ENCODE measurements at places on chromosomes 1 and 21. TPM values are rescaled to one million over a fixed set of nuclear protein-coding genes. Genes with fewer than 3 reads are reported as not detected.

RASSF5 gene
- polyA plus RNA-seq, result 116 TPM

ATP6V1G3 gene
- polyA plus RNA-seq, result not detected

SMCP gene
- polyA plus RNA-seq, result not detected

TLR5 gene
- polyA plus RNA-seq, result 0.42 TPM

DNMT3L gene
- not detected for polyA plus RNA-seq

C1QA gene
- not detected for polyA plus RNA-seq

UQCRHL gene
- polyA plus RNA-seq, result 0.47 TPM

MPZ gene
- polyA plus RNA-seq, result not detected

NBL1 gene
- not detected for polyA plus RNA-seq

DNA sequence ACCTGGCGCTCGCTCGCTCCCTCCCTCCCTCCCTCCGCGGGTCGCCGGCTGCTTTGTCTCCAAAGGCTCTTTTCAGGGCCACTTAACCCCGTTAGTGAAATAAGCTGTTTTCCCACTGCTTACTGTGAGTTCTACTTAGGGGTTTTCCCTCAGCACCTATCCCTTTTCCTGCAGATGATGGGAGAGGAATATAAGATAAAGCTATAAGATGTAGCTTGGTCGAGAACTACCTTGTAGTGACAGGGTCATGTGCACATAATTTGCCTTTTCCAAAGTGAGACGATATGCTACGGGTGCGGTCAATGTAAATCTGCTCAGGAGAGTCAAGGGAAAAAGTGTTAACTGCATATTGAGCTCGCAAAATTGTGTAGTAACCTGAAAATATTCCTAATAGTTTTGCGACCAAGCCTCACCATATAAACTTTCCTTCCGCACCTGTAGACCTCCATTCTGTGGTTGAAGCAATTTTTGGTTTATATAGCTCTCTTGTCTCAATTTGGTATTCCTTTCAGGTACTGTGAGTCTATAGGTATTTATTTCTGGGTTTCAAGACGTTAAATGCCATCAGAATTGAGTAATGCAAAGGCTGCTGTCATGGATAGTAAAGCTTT, 55.8 kb upstream of the BOLA1 start:
- no peak for DNase-seq
- no peaks in the 10 kb centered on the region for H3K27me3 ChIP-seq
- peaks cover 9% of the 10 kb centered on the region for H3K36me3 ChIP-seq
- H3K4me1 ChIP-seq, result peaks cover 36% of the 10 kb centered on the region
- peak overlapping the region; percentile 94 for H3K27ac ChIP-seq
- peak overlapping the region; percentile 90 for H3K4me3 ChIP-seq

- H3K27ac ChIP-seq, result no peak overlapping the region
- no peak overlapping the region for H3K4me3 ChIP-seq
- no peaks in the 10 kb centered on the region for H3K4me1 ChIP-seq
- DNase-seq, result no peak
Measured at GRCh38 chr1:193264313-193265065, 78.1 kb upstream of the B3GALT2 start.

DNA sequence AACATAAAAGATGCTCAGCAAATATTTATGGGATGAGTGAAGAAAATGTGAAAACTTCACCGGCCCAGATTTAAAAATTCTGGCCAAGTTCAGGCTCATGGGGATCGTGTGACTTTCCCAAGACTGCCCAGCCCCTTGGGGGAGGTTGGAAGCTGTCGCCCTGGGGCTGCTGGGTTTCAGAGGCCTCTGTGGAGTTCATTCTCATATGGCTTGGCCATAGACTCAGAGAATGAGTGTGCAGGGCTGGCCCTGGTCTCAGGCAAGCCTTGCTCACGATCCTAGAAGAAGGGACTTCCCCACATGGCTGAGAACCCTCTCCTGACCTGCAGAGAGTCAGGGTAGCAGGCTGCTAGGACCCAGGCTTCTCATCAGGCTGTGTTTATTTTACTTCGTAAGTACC, 24.6 kb downstream of the PADI2 start:
- no peak overlapping the region for H3K27ac ChIP-seq
- no peaks in the 10 kb centered on the region for H3K27me3 ChIP-seq
- DNase-seq, result no peak
- H3K4me3 ChIP-seq, result no peak overlapping the region

GRCh38 chr1:57384901-57385300, 39.0 kb downstream of the DAB1 start:
- no peak overlapping the region for H3K4me3 ChIP-seq
- no peak overlapping the region for H3K27ac ChIP-seq
- H3K27me3 ChIP-seq, result peaks cover 12% of the 10 kb centered on the region
- no peaks in the 10 kb centered on the region for H3K4me1 ChIP-seq

DNA sequence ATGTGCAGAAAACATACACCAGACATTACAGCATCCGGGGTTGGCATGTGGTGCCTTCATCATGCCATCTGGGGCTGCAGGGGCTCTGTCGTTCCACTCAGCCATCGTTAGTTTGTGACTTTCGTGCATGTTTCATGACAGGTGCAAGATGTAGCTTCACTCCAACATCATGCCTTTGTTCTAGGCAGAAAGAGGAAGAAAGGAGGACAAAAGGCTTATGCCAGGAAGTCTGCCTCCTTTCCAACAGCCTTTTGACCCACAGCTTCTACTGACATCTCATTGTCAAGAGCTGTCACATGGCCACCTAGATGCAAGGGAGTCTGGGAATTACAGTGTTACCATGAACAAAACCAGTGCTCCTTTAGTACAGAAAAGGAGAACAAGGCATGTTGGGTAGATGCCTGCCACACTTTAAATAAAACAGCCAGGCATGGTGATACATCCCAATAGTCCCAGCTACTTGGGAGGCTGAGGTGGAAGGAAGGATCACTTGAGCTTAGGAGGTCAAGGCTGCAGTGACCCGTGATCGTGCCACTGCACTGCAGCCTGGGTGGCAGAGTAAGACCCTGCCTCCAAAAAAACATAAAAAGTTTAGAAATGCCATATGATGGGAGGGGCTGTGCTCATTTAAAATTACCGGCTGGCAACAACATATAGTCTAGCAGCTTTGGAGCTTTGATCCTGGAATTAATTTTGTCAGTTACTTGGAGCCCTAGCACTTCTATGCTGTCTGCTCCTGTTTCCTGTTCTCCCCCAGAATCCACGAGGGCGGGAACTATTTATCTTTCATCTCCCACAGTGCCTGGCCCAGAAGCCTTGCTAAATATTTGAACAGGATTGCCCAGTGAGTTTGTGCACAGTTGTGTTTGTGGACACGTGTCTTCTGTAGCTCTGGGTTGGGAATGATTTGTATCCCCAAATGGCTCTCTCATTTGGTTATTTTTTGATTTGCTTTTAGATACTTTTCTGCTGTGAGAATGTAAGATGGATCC, 7.4 kb downstream of the DOP1B start:
- DNase-seq, result no peak
- peak overlapping the region; percentile 47 for H3K4me3 ChIP-seq
- H3K27ac ChIP-seq, result no peak overlapping the region

DNA sequence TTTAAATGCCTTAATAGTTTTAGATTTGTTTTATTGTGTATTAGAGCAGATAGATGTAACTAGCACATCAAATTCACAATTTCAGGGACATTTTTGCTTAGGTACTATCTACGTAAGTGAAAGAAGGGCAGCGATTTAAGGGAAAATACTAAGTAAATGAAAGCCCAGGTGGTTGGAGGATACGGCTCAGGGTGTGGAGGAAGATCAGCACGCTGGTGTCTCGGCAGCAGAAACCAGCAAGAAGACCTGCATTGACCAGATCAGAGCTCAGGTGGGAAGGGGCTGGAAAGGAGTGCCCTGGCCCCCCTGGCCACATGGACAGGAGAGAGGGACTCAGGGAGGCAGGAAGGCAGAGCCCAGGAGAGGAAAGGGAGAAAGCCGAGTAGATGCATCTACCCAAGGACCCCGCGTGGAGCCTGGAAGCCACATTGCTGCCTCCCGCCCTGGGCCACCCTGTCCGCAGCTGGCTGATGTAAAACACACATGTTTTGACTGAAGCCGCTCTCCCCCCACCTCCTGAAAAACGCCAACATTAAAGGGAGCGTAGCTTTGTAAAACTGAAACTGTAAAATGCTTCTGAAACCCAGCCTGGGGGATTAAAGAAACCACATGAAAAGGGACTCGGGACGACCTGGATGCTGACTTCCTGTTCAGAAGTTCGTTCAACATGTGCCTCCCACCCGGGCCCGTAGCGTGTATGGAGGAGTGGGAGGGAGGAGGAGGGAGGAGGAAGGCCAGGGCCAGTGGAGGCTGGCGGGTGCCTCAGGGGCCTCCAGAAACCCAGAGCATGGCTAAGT, 72.6 kb upstream of the TARDBP start:
- peaks cover 36% of the 10 kb centered on the region for H3K4me1 ChIP-seq
- DNase-seq, result no peak
- peaks cover 57% of the 10 kb centered on the region for H3K27me3 ChIP-seq
- H3K36me3 ChIP-seq, result no peaks in the 10 kb centered on the region

DNA sequence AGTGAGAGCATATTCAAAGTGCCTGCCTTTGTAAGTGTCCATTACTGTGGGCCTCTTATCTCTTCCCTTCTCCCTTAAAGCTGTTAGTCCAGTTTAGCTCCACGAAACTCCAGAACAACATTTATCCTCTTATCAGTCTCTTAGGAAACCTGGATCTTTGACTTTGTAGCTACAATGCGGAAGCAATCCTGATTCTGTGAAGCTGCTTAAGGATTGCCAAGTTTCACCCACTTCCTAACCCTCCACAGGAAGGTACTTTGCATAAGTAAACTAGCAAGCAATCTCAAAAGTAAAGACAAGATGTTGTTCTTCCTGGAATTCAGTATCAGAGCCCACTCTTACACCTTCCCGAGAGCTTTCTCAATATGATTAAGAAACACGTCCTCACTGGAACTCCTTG, 164.9 kb upstream of the USP25 start:
- H3K4me1 ChIP-seq, result no peaks in the 10 kb centered on the region
- no peaks in the 10 kb centered on the region for H3K36me3 ChIP-seq
- no peak overlapping the region for H3K27ac ChIP-seq
- H3K27me3 ChIP-seq, result peaks cover 11% of the 10 kb centered on the region
- DNase-seq, result no peak

- peaks cover 5% of the 10 kb centered on the region for H3K4me1 ChIP-seq
- H3K4me3 ChIP-seq, result peak overlapping the region; percentile 45
- no peaks in the 10 kb centered on the region for H3K36me3 ChIP-seq
- H3K27me3 ChIP-seq, result peaks cover 11% of the 10 kb centered on the region
- no peak for DNase-seq
Measured at GRCh38 chr1:36084497-36085115, 712 bp downstream of the TEKT2 start.

DNA sequence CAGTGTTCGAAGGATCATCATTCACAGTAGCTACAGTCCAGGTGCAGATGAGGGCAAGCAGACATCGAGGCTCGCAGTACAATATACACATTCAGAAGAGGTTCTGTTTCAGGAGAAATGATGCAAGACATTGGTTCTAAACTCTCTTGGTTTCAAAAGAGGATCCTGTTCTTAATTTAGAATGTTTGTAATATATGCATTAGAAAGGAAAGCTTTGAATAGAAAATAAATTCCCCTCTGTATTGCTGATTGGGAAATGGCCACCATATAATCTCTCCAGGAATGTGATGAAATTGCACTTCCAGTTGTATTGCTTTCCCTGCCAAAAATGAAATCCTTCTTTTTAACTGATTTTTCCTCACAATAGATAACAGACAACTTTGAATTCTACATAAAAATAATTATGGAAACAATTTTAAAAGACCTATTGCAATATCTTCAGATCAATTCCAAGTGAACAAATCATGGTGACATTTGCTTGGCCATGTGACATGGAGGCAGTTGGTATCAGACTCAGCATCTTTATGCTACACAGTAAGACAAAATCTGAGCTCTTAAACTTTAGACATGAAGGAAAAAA, 27.6 kb upstream of the SIPA1L2 start:
- H3K27ac ChIP-seq, result no peak overlapping the region
- H3K36me3 ChIP-seq, result no peaks in the 10 kb centered on the region
- no peaks in the 10 kb centered on the region for H3K4me1 ChIP-seq
- H3K27me3 ChIP-seq, result no peaks in the 10 kb centered on the region

DNA sequence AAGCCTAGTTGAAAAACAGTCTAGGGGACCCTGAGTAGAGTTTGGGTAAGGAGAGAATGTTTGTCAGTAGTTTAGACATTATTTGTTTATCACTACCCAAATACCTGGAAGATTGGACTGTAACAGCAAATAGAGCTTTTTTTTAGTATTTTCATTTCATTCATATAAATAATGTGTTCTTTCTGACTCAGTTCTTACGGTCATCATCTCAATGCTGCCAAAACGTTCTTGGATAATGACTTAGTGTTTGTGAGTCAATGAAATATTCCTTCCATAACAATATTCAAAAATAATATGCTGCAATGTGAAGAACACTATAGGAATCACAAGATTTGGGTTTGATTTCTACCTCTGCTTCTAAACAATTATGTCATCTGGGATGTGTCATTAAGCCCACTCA, 400.0 kb upstream of the PKN2 start:
- peaks cover 18% of the 10 kb centered on the region for H3K27me3 ChIP-seq
- peaks cover 7% of the 10 kb centered on the region for H3K36me3 ChIP-seq
- H3K27ac ChIP-seq, result no peak overlapping the region
- H3K4me1 ChIP-seq, result no peaks in the 10 kb centered on the region

GRCh38 chr1:157803851-157804250, 16.1 kb downstream of the FCRL1 start:
- peaks cover 97% of the 10 kb centered on the region for H3K4me1 ChIP-seq
- peak overlapping the region; percentile 83 for H3K27ac ChIP-seq
- peak; percentile 31 for DNase-seq
- peaks cover 35% of the 10 kb centered on the region for H3K36me3 ChIP-seq
- H3K27me3 ChIP-seq, result no peaks in the 10 kb centered on the region
- peak overlapping the region; percentile 82 for H3K4me3 ChIP-seq

GRCh38 chr1:226862890-226863289, 7.5 kb upstream of the PSEN2 start:
- H3K27ac ChIP-seq, result no peak overlapping the region
- H3K27me3 ChIP-seq, result no peaks in the 10 kb centered on the region
- no peak overlapping the region for H3K4me3 ChIP-seq
- no peaks in the 10 kb centered on the region for H3K36me3 ChIP-seq
- no peak for DNase-seq
- H3K4me1 ChIP-seq, result no peaks in the 10 kb centered on the region

DNA sequence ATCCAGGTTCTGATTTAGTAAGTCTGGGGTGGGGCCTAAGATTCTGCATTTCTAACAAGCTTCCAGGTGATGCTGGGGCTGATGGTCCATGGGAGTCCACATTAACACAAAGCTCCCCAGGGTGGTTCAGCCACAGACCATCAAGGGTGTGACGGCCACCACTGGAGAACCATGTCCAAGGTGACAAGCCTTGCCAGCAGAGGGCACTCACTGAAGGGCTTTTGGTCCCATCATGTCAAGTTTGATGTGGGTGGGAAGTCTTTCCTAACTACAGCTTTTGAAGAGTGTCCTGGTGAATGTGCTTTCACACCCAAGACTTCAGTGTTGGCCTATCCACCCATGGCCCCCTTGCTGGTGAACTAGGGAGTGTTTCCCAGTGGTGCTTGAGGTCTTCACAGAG, 67.1 kb downstream of the UBE2T start:
- H3K4me1 ChIP-seq, result no peaks in the 10 kb centered on the region
- H3K27me3 ChIP-seq, result peaks cover 40% of the 10 kb centered on the region
- H3K36me3 ChIP-seq, result no peaks in the 10 kb centered on the region
- no peak overlapping the region for H3K4me3 ChIP-seq
- no peak overlapping the region for H3K27ac ChIP-seq
- no peak for DNase-seq
